ENCODE measurements at places on chromosomes 11 and 22.

DNA sequence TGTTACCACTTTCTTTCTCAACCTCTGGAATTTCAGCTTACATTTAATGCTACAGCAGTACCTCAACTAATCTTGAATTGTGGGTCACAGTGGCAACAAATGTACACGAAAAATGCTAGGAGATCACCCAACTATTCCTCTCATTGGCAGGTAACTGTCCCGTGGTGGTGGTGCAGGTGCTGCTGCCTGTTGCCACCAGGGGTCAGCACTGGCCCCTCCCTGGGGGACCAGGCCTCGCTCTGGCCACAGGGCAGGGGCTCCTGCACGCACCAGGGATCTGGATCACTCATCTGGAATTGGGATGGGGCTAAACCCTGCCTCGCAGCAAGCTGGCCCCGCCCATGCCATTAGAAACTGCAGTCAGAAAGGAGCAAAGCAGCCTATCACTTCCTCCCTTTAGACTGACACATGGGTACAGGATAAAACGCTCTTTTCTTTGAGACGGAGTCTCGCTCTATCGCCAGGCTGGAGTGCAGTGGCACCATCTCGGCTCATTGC is 6.9 kb upstream of the POLDIP3 start:
- DNase-seq: peak; percentile 11

DNA sequence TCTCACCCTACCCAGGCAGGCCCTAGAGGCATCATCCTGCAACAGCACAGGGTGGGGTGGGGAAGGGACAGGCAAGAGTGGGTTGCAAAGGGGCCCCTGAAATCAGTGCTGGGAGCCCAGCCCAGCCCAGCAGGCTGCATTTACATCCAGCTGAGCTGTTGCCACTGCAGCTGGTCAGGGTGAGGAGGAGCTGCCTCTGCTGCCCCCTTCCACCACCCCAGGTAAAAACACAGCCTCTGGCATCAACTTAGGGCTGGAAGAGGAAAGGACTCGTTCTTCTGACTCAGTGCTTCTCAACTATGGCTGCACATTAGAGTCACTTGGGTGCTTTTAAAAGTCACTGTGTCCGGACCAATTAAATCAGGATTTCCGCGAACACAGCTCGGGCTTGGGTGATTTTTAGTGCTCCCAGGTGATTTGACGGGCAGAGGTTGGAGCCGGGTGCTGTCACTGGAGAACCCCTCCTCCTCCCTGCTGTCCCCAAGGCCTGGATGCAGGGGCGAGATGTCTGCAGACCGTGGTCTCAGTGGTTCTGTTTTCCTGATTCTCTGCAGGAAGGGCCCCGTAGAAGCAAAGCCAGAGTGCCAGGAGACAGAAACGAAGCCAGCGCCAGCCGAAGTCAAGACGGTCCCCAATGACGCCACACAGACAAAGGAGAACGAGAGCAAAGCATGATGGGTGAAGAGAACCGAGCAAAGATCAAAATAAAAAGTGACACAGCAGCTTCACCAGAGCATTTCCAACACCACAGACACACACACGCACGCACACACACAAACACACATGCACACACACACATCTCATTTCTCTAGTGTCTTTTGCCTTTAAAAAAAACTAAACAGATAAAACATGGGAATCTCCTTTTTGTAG is 39.4 kb upstream of the TTC12 start:
- DNase-seq: no peak

DNA sequence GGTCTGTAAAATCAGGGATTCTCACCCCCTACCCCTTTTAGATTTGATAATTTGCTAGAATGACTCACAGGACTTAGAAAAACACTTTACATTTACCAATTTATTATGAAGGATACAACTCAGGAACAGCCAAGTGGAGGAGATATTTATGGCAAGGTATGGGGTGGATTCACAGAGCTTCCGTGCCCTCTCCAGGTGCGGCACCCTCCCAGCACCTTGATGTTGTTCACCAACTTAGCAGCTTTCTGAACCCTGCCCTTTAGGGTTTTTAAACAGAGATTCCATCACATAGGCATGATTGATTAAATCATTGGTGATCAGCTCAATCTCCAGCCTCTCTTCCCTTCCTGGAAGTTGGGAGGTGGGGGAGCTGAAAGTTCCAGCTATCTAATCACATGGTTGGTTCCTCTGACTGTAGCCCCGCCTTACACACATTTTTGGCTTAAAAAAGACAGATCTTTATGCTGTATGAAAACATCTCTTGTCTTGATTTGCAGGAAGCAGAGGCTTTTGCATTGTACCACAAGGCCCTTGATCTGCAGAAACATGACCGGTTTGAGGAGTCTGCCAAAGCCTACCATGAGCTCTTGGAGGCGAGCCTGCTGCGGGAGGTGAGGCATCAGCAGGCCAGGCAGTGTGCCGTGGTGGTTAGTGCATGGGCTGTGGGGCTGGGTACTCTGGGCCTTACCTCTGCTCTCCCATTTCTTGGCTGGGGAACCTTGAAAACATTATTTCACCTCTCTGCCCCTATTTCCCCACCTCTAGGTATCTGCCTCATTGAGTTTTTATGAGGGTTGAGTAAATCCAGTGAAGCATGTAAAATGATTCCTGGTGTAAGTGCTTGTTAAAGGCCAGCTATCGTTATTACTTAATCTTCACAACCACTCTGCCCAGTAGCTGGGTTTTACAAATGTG is 27.0 kb downstream of the CABIN1 start:
- peak; percentile 22 for DNase-seq

GRCh38 chr22:29700900-29701154 is 19.0 kb upstream of the CABP7 start:
- no peak for DNase-seq

DNA sequence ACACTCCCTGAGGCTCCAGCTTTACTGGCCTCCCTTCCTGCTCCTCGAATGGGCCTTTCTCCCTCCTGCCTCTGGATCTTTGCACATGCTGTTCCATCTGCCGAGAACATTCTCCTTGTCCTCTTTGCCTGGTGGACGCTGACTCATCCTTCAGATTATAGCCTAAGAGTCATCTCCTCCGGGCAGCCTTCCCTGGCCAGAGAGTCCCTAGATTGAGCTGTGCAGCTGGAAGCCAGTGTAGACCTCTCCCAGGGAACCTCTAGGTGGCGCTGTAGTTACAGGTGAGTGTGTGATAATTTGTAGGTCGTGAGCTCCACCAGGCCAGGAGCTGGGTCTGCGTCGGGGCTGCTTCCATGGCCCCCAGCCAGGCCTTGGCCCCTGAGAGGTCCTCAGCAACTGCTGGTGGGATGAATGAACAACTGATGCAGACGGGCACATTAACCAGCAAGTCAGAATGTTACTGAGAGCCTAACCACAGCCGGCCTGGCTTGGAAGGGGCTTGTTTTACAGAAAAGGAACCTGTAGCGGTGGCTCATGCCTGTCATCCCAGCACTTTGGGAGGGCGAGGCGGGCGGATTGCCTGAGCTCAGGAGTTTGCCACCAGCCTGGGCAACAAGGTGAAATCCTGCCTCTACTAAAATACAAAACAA is 8.7 kb downstream of the PNPLA5 start:
- no peak for DNase-seq

- no peak for DNase-seq
Observed at GRCh38 chr22:29461263-29461662, 18.8 kb upstream of the NEFH start.

GRCh38 chr11:76636826-76637460 is 33.6 kb downstream of the LRRC32 start:
- DNase-seq: no peak

GRCh38 chr11:120558744-120559431 is 47.3 kb downstream of the GRIK4 start:
- no peak for DNase-seq

DNA sequence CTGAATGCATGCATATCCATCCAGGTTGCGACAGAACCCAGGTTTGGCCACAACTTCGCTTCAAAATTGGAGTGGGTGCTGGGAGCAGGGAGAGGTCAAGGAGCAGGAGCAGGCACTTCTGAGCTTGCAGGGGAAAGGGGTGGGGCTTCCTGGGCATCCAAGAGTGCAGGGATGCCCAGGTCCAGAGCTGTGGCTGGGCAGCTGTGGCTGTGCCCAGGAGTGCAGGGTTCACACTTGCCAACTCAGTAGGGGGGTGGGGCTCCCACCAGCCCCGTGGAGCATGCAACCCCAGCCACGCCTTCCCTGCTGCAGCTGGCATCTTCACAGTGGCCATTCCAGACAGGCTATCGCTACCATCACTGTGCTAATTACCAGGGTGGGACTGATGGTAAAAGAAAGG is 115.3 kb upstream of the MTNR1B start:
- no peak for DNase-seq

DNA sequence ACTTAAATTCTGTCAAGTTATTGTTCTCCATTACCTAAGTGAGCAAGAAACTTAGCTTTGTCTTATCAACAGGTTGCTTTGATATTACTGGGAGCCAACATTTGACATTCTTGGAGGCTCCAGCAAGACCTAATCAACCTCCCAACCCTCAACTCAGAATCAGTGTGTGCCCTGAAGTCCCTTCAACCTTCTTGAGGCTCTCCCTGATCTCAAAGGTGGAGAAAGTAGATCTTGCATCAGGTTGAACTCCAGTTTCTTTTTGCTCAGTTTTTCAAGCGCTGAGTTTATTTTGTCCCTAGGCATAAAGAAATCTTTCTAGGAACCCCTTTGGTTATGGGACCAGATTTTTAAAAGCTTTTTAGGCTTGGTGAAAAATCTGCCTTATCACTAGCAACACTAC is 1.4 kb downstream of the FAM111A start:
- no peak for DNase-seq

DNA sequence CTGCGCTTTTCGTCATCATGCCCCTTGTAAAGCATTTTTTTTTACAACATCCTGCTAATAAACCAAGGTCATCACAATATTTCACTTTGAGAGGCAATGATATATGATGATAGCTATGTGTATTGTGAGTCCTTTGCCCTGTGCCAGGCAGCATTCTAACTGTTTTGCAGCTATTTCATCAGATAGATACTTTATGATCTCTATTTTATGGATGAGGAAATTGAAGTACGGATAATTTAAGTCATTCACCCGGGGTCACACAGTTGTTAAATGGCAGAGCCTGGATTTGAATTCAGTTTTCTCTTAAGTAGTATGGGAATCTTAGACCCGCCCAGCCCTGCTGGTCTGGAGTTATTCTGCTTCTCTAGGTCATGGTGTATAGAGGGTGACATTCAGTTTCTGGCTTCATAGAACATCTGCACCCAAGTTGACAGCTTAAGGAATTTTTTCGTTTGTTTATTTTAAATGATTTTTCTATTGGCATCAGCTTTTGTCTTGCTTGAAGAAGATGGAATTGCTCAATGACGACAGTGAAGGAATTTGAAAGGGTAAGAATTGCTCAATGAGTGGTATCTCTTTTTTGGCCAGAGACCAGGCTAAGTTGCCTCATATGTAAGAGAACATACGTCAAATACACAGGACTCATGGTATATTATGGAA is 926 bp downstream of the PRR5L start:
- no peak for DNase-seq

- DNase-seq: no peak
Observed at GRCh38 chr11:93394488-93394887, 63.9 kb downstream of the DEUP1 start.

DNA sequence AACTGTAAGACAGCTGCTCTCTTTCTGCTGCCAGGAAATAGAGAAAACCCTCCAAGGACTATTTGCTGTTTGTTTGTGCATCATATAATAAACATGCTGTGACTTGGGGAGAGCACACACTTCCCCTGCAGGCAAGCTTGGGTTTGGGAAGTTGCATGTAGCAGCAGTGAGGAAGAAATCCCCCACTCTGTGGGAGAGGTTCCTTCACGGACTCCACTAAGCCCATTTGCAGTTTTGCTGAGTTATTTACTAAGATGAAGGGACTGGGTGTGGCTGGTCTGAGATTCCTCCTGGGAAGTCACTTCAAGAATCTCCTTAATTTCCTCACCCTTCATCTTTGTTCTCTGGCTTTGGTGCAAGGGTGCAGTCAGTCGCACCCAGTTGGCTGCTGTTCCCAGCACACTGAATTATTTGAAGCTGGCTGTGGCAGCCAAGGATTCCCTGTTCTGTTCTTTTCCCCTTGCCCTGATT is 104.9 kb downstream of the ARFGAP2 start:
- DNase-seq: no peak

DNA sequence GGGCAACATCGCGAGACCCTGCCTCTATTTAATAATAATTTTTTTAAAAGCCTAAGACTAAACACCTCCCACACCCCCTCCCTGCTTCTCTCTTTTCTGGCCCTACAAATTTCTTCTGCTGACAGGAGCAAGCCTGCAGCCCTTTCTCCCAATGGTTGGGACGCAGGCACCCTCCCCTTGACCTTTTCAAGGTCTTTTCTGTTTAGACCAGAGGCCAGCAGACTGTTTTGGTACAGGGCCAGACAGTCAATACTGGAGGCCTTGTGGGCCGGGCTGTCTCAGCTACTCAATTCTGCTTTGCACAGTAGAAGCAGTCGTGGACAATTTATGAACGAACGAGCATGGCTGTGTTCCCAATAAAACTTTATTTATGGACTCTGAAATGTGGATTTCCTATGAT is 92.3 kb downstream of the SCN3B start:
- DNase-seq: no peak

DNA sequence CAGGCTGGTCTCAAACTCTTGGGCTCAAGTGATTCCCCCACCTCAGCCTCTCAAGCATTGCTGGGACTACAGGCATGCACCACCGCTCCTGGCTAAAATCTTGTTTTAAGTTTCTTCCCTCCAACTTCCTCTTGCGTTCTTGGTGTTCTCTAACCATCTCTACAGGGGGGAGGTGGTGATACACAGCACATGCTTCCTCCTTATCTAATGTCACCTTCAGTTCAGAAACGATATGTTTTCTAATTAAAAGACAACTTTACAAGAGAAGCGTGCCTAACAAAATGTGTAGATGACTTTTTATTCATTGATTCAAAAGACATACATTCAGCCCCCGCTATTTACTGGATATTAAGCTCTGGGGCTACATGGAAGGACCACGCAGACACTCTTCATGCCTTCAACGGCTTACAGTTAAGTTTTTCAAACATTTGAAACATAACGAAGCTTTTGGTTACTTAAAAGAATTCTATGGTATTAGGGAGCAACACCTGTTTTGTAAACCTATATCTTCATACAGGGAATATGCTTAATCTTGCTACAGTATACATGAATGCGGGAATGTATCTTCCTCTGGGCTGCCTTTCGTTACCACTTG is 933 bp upstream of the DLAT start:
- no peak for DNase-seq

DNA sequence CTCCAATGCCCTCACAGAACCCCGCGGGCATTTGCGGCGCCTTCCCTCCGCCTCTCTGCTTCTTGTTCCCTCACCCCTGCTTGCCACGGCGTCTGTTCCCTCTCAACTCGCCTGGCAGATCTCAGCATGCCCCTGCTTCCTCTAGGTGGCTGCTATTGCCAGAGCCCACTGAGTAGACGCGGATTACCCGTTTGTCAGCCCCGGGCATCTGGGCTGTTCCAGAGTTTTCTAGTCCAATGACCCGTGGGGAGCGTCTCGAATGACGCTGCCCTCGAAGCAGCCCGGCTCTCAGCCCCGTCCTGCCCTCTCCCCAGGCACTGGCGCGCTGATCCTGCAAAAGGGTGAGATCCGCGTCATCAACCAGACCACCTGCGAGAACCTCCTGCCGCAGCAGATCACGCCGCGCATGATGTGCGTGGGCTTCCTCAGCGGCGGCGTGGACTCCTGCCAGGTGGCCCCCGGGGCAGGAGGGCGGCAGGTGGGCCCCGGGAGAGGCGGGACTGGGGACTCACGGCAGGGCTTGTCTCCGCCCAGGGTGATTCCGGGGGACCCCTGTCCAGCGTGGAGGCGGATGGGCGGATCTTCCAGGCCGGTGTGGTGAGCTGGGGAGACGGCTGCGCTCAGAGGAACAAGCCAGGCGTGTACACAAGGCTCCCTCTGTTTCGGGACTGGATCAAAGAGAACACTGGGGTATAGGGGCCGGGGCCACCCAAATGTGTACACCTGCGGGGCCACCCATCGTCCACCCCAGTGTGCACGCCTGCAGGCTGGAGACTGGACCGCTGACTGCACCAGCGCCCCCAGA is 49.7 kb downstream of the ST14 start:
- DNase-seq: no peak
